ENCODE measurements at places on chromosomes 1 and 21.

DNA sequence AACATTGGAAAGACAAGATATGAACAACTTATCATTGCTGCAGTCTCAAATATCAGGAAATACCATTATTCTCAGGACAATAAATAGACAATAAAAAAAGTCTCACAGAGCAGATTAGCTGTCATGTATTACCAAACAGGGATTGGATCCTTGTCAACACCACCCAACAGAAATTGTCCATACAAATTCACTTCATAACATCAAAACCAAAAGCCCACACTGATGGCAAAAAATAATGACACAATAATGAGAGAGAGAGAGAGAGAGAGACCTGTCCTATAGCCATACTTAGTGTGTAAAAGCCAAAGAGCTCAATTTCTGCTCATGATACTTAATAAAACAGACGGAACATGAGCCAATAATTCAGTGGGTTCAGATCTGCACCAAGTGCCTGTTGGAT is 96.5 kb downstream of the PPIAL4G start:
- DNase-seq, result no peak

GRCh38 chr1:38508232-38508631 is 351.3 kb downstream of the RRAGC start:
- no peak for DNase-seq

DNA sequence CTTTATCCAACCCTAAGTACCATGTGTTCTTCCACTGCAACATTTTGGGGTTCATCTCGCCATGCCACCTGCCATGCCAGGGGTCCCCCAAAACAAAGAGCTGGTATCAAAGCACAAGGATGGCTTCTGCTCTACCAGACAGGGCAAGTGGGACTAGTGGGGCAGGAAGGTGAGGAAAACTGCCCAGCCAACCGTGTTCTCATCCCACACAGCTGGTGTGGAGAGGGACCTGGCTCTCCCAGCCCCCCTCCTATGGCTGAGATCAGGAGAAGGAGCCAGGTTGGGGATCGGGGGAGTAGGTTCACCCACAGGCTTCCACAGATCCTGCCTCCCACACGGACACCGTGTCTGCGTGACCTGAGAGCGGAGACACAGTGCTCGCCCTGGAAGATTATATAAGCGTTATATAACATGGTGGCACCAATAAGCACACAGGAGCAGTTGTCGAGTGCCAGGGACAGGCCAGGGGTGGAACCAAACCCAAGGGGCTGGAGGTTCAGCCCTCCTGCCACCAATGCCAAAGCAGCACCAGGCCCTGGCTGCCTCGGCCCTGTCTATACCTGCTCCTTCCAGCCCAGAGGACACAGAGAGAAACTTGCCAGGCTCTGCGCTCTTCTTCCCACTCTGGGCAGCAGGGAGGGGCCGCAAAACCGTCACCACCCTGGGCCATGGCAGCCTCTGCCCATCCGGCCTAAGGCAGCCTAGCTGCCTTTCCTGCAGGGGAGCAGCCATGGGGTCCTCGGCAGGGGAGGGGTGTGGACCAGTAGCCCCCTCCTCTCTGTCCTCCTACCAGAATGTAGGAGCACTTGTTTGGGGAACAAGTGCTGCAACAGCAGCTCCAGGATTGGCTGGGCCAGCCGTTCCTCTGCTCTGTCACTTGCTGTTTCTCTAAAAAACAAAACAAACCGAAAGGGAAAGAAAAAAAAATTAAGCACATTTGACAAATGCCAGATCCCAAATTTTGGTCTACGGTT is 43.5 kb downstream of the CD34 start:
- DNase-seq, result no peak

GRCh38 chr1:57725318-57725717 is 301.5 kb upstream of the DAB1 start:
- DNase-seq, result no peak

- no peak for DNase-seq
These were observed 159.9 kb downstream of the ACTL8 start for GRCh38 chr1:17914987-17915386.

DNA sequence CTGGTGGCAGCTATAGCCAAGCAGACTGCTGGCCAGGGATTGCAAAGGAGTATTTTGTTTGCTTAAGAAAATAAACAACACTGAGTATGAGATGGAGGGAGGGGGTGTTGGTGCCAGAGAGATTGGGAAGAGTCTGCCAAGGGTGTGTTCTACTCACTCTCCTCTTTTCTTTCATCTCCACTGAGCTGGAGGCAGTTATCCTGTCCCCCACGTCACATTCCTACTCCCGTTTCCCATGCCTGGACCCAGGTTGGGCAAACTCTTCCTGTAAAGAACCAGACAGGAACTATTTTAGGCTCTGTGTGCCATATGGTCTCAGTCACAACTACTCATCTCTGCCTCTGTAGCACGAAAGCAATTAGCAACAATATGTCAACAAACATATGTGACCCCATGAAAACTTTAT is 1.4 kb upstream of the IL24 start:
- DNase-seq, result no peak

- peak; percentile 90 for DNase-seq
These were observed 1.2 kb downstream of the MAP3K6 start for GRCh38 chr1:27365372-27366112.

- no peak for DNase-seq
These were observed 25.5 kb downstream of the ENAH start for GRCh38 chr1:225627304-225627947.

GRCh38 chr21:23398726-23399125 is 2208.6 kb downstream of the MRPL39 start:
- no peak for DNase-seq

DNA sequence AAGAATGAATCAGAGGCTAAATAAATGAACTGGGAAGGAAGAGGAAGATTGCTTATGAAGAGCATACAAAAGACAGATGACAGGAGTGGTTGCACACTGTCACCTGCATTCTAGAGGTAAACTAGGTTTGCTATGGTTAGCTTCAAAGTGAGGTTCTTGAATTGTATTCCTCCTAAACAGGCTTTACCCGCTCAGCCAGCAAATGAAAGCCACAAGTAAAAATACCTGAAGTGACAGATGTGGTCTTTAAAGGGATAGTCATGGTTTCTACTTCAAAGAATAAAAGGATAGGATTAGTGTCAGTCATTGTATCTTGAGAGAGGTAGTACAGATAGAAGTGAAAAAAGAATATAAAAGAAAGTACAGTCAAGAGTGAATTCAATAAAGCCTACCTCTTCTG is 32.4 kb upstream of the PRDX6 start:
- DNase-seq, result no peak

DNA sequence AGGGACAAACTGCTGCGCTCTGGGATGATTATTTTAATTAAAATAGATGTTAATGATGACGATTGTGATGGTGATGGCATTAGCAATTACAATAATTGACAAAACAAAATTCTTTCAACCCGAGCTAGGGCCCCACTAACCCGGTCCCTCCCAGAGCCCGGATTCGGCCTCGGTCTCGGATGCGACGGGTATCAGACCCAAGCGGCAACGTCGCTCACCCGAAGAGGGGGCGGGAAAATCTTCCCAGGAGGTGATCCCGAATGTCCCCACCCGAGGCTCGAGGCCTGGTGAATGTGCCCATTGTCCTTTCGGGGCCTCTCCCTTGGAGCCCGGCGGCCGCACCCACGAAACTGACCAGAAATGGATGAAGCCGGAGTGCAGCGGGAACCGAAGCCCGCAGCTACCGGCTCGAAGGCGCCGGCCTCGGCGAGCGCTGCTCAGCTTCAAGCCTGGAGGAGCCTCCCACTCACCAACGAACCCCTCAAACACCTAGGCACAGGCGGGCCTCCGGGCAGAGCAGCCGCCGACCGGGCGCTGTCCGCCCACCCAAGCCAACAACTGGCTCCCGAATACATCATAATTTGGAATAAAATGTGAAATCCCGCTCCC is 1.2 kb downstream of the TAL1 start:
- DNase-seq, result no peak

DNA sequence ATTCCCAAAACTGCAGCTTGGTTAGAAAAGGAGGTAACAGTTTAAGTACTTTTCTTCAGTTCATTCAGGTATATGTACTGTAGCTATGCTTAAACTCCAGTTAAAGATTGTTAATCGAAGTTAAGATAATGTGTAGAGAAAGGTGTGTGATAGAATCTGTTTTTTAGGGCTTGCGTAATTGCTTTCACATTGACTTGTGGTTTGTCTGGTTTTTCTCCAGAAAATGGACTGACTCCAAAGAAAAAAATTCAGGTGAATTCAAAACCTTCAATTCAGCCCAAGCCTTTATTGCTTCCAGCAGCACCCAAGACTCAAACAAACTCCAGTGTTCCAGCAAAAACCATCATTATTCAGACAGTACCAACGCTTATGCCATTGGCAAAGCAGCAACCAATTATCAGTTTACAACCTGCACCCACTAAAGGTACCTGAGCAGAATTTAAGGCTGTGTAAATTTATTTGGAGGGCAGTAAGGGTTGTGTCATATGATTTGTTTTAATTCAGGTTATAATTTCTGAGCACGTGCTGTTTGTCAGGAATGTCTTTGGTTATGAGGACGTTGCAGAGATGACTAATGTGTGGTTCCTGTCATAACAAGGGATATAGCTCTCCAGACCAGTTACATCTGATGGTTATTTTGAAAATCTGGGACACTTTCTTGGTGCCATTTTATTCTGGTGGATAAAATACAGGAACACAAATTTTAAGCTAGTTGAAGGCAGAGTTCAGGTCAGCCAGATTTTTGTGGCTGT is 26.0 kb downstream of the ATF6 start:
- no peak for DNase-seq
